ENCODE measurements at places on chromosomes 1 and 21.

DNA sequence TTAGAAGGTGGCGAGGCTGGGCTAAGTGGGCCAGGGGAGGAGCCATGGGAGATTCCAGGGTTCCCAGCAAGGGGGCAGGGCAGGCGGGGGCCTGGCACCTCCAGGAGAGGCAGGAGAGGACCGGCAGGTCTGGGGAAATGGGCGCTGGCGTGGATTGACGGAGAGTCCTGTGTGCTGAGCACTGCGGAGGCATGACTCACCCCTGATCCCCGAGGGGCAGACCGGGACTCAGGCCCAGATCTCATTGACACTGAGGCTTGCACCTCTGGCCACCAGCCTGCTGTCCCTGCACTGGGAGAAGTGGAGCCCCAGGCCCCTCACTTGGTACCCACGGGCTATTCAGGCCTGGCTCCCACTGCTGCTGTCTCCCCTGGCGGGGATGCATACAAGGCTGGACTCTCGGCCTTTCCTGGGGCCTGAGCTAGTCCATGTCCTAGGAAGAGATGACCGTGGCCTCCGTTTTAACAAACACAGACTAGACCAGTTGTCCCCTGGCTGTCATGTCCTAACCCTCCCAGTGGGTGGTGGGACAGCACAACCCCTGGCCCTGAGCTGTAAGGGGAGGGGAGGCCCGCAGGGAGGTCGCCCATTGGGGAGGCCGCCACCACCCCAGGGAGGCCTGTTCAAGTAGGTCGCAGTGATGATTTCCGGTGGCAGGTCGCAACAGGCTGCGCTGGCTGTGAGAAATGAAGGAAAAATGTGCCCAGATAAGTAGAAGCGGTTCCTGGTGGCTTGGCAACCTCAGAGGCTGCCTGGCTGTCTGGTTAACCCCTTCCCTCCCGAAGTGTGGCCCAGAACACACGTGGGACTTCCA, 39.7 kb downstream of the RIPK4 start:
- peak; percentile 54 for DNase-seq

DNA sequence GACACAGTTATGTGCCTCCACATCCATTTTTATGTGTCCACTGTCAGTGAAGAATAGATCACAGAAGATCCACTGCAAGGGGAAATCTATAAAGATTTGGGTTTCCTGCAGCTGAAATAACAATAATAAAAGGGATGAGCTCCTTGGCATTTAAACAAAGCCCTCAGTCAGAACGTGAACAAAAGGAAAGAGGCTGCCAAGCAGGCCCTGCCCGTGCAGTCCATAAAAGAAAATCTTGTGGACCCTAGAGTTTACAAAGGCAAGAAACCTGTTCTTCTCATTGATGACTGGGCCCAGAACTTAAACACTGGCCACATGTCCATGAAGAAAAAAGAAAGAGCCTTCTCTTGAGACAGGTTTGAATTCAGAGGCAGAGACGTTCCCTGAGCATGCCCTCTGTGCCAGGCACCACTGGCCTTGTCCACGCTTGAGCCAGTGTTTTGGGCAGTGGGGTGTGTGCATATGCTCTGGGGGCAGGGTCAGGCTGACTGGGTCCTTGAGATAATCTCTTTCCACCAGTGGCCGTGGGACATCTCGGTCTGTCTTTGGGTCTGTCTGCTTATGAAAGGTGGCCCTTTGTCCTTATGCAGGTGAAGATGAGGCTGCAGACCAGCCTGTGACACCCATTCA, 142.7 kb downstream of the HIVEP3 start:
- DNase-seq, result no peak

DNA sequence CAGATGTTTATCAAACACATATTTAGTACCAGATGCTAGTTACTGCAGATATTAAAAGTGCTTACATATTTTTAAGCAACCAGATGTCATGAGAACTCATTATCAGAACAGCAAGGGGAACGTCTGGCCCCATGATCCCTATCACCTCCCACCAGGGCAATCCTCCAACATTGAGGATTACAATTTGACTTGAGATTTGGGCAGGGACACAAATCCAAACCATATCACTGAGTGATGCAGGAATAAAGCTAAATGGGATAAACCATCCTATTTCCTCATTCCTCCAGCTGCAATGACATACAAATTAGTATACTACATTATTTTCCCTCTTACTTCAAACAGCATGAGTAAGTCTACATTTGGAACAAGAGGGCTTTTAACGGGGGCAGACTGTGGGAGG, 3.1 kb upstream of the KCNK2 start:
- no peak for DNase-seq

DNA sequence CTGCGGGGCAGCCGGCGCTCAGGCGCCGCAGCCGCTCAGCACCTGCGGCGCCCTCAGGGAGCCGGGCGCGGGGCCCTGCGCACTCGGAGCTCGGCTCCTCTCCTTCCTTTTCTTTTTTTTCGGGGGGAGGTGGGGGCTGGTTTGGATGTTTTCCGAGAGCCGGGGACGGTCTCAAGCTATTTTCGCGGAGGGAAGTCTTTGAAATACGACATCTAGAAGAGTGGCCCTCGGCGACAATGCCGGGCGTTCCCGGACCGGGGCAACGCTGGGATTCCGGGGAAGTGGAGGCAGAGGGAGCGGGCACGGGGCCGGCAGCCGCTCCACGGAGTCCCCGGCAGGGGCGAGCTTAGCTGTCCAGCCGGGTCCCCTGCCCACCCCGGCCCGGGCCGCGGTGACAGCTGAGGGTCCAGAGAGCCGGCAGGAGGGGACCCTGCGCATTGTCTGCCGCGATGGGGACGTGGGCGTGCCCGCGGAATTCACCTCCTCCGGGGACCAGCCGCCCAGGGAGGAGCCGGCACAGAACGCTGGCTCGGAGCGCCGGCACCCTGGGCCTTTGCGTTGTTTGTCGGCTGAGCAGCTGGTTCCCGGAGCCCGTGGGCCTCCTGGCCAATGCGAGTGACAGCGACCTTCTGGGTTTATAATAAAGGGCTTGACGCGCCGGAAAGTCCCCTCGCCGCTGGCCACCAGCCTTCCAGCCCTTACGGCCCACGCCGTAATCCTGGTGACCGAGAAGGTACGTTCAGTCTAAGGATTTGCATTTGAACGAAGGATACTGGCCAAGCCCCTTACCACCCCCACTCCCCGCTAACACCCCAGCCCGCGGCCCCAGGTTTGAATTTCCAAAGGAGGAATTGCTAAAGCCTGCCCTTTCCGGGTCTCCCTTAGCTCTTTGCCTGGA, 582 bp downstream of the SLC37A1 start:
- no peak for DNase-seq

DNA sequence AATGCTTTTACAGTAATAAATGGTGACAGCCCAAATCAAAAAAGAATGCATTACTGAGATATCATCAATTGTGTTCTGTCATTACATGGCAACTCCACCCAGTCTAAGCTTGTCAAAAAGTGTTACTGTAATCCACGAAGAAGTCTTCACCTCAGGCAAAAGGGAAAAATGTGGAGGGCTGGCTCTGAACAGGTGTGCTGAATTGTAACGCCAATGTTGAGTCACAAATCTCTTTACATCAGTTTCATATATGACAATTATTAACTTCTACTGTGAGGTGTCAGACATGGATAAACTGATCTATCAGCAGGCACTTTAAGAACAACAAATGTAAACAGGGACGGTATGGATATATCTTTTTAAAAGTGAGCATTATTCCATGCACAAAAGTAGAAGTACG, 98.5 kb upstream of the DMRTA2 start:
- no peak for DNase-seq

GRCh38 chr1:36802018-36802417, 232.3 kb downstream of the GRIK3 start:
- no peak for DNase-seq

DNA sequence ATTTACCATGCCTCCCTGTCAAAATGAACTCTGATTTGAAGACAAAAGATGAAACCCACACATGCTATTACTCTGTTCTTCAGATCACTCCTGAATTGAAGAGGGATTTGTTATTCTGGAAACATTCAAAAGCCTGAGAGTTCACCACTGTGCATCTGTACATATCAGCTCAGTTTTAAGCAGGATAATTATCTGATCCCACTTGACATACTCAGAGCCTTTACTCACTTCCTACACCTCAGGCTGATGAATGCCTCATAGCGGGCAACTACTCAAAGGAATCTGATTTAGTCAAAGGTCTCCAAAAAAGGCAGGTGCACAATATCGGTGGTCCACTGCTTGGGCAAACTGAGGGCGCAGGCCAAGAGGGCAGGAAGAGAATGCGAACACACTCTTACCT, 47.5 kb upstream of the LPAR3 start:
- no peak for DNase-seq

GRCh38 chr1:1597275-1597930, 2.5 kb downstream of the FNDC10 start:
- DNase-seq, result no peak

- DNase-seq, result no peak
Measured at GRCh38 chr21:17370263-17370662, 142.6 kb upstream of the CXADR start.

DNA sequence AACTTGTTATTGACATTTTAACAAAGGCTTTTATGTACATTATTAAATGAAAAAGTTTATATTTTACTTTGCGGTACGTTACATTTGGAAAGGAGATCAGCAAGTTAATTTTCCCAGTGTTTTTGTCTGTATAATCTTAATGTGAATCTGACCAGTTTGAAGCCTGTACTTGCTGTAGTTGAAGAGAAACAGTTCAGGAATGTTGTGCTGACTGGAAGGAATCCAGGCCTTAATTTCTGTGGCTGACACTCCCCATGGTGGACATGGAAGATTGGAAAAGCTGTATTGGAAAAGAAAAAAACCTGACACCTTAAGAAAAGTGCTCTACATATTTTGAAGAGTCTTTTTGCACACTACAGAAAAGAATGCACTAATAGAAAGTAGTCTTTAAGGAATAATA, 15.5 kb downstream of the LEPR start:
- peak; percentile 45 for DNase-seq

Data from LHCN-M2 (cell line).